ENCODE measurements at places on chromosomes 6 and 20. TPM values are rescaled to one million over a fixed set of nuclear protein-coding genes. Genes with fewer than 3 reads are reported as not detected.

- no peak for DNase-seq
These were observed 122.6 kb upstream of the PHACTR1 start for GRCh38 chr6:12593771-12594529.

DNA sequence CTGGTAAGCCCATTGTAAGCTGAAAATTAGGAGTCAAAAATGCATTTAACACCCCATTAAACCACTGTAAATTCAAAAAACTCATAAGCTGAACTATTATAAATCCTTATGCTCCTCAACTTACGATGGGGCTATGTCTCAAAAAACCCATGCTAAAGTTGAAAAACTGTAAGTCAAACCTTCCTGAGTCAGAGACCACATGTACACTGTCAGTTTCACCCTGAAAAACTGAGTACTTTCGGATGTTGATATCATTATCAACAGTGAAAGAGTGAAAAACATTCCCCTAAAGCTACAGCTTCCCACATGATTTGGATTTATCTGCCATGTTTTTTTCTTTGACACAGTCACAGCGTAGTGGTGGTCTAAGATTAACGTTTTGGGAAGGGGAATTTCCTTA, 14.2 kb downstream of the RAB23 start:
- DNase-seq: no peak

DNA sequence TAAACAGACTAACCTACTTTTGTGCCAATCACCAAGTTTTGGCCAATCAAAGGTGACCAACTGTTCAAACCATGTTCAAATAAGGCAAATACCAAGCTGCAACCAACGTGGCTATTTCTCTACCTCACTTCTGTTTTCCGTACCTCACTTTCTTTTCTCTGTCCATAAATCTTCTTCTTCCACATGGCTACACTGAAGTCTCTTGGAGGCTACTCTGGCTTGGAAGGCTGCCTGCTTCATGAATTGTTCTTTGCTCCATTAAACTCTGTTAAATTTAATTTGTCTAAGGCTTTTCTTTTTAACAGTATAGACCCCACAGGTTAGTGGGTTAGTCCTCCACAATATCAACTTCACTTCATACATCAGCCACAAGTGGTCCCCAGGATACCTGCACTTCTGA, 58.8 kb downstream of the MKKS start:
- no peak for DNase-seq

DNA sequence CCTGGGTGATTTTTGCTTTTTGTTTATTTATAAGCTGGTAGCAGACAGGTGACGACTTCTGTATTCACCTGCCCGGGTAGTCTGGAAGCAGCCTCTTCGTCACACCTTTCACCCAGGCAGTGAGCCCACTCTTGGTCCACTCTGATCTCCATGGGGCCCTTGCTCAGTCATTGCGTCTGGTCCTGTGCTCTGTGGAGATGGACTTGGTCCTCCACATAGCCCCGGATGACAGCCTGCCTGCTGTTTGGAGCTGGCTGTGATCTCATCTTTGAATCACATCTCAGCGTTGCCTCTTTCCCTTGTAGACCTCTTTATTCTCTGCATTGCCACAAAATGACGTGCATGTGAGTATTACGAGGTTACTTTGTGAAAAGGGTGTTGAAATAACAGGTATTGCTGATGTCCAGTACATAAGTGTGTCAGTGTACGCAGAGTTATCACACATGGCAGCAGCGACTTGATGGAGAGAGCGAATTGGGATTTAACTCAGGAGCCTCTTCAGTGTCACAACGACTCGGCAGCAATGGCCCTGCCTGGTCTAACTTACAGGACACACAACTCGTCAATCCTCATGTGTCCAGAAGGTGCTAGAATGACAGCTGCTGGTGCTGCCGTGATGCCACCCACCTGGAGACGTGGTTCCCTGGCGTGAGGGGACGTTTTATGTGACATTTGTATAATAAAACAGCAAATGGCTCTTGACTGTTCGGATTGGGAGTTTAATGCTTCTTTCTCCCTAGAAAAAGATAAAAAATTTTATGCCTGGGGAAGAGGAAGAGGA, 24.2 kb upstream of the FRMD1 start:
- peak; percentile 8 for DNase-seq

GRCh38 chr6:41934278-41935192, 7.1 kb downstream of the CCND3 start:
- DNase-seq: no peak

- no peak for DNase-seq
These were observed 1.3 kb downstream of the SLCO4A1 start for GRCh38 chr20:62643521-62644043.

The LY86 gene
- 0.39 TPM for total RNA-seq

- no peak for DNase-seq
These were observed 281.3 kb downstream of the BMP7 start for GRCh38 chr20:56985066-56985685.

- DNase-seq: no peak
These were observed 61.1 kb downstream of the GRM4 start for GRCh38 chr6:34084591-34085290.

The PROKR2 gene
- total RNA-seq: not detected

The SIRPG gene
- 0.21 TPM for total RNA-seq

- DNase-seq: no peak
These were observed 3.7 kb downstream of the KCNK5 start for GRCh38 chr6:39225543-39225942.

DNA sequence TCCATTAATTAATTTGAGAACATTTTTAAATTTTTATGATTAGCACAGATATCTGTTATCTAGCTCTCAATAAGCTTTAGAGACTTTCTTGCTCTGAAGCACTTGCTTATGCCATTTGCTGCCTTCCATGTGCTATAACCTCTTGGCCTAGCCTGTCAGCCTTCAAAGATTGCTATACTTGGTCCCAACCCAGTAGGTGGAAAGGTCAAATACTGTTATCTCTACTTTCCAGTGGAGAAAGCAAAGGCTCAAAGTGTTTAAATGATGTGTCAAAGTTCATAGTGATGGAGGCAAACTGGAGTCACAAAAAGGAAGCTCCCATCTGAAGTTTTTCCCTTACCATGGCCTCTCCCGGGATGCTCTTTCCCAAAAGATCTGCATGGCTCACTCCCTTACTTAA, 125.1 kb downstream of the PKHD1 start:
- DNase-seq: no peak

DNA sequence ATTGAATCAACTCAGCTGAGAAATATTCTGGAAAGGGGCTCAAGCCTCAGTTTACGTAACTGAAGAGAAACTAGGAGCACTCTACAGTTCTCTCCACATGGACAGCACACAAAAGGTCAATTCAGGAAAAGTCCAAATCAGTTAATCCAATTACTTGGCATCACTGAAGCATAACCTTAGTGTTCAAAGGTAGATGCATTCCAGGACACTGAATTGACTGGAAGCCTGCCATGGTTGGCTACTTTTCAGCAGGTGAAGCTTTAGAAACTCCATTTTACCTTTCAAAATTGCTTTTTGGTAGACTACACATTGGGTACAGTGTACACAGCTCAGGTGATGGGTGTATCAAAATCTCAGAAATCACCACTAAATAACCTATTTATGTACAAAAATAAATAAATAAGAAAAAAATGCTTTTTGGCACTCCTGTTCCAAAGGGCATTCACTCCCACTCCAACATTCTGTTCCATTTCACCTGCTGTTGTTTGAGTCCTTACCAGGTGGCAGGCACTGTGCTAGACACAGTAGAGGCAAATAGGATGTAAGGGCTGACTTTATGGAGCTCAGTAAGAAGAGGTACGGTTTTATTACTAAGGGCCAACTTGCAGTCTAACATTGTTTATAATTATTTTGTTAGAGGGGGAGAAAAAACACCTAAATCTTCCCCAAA, 153.4 kb downstream of the FAXC start:
- no peak for DNase-seq

GRCh38 chr6:99530627-99531026, 15.4 kb upstream of the USP45 start:
- no peak for DNase-seq

GRCh38 chr6:18055714-18056382, 66.6 kb downstream of the NHLRC1 start:
- no peak for DNase-seq

DNA sequence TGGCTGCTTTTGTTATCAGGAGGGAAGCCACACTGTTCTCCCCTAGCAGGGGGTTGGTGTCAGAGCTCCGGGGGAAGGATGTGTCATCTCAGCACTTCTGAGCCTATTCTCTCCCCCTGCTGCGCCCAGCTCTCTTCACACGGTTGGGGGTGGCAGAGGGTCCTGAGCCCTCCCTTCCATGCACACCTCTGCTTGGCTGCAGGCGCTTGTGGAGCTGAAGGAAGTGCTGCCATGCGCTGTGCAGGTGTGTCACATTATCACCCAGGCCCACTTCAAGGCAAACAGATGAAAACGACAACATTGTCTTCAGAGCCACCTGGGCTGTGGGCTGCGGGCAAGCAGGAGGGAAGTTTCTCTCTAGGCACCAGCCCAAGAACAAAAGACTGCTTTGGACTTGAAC, 263.4 kb downstream of the BMP7 start:
- no peak for DNase-seq

The LST1 gene
- 1.8 TPM for total RNA-seq

The ZNF831 gene
- total RNA-seq: 0.08 TPM

- no peak for DNase-seq
These were observed 162.8 kb downstream of the PTPRK start for GRCh38 chr6:128357392-128358130.

The FAM209B gene
- total RNA-seq: 0.66 TPM

GRCh38 chr20:431012-431904, 23.2 kb downstream of the RBCK1 start:
- peak; percentile 79 for DNase-seq

The NFATC2 gene
- 2.3 TPM for total RNA-seq

GRCh38 chr20:10490706-10491105, 55.6 kb downstream of the SLX4IP start:
- DNase-seq: no peak

- no peak for DNase-seq
These were observed 5.1 kb upstream of the EBF4 start for GRCh38 chr20:2687514-2687913.

The COL21A1 gene
- 0.65 TPM for total RNA-seq

- no peak for DNase-seq
These were observed 8.5 kb downstream of the TRIM15 start for GRCh38 chr6:30171677-30172471.

Measured in psoas muscle (tissue), 8 donors.